ENCODE measurements at places on chromosomes 1 and 21. TPM values are rescaled to one million over a fixed set of nuclear protein-coding genes. Genes with fewer than 3 reads are reported as not detected.

TPTE gene
- total RNA-seq = not detected

NMNAT2 gene
- 0.23 TPM for total RNA-seq

JAK1 gene
- total RNA-seq = 332 TPM

LMX1A gene
- not detected for total RNA-seq

ANXA9 gene
- not detected for total RNA-seq

HSD17B7 gene
- total RNA-seq = 11.4 TPM

DNA sequence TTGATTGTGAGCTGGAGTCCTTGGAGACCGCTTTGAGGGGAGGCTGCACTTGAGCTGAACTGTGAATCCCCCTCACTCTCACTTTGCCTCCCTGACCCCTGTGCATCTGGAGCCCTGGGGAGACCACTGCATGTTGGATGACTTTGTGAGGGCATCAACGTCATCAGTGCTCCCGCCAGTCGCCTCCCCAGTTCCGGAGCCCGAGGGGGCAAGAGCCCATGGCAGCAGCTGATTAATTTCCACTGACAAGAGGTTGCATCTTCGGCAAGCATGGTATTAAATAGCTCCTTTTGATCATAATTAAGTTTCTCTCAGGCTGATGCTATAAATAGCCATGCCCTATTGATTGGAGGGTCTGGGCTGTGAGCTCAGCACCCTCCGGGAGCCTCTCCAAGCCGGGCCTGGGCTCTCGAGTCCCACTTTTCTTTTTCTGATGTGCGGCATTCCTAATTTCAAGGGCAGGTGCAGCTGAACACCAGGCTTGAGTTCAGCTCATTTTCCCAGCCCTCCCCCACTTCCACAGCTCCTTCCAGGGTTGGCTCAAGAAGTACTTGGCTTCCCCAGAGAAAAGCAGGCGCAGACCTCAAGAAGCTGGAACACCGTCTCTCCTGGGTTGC lies 33.2 kb downstream of the KCND3 start:
- no peak for DNase-seq

DNA sequence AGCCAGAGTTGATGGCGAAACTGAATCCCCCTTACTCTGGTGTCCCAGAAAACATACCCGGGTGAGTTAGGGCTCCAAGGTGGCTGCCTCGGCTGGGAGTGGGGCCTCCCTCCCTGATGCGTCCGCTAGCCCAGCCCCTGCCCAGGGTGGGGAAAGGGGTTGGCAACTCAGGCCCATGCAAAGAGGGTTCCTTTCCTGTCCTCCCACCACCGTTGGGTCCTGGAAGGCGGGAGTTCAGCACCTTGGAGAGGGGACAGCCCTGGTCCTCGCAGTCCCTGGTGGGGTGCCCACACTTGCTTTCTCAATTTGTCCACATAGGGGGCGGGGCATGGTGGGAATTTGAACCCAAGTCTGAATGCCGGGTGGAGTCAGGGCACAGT lies 6.1 kb downstream of the SRM start:
- DNase-seq = no peak

GRCh38 chr1:7831458-7831857 lies 21.4 kb downstream of the UTS2 start:
- no peak for DNase-seq

DNA sequence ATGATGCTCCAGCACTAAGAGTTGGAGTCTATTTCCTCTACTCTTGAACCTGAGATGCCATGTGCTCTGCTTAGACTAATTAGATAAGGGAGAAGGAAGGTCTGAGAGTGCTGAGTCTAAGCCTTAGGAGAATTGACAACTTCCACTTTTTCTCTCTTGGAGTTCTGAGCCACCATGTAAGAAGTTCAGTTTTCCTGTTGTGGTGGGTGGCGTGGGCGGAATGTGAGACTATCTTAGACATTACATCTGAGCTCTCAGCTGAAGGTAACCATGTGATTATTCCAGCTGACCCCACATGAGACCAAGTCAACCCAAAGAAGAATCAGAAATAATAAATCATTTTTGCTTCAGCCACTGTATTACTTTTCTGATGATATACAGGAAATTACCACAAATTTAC lies 404.5 kb upstream of the LRRC7 start:
- no peak for DNase-seq

DNA sequence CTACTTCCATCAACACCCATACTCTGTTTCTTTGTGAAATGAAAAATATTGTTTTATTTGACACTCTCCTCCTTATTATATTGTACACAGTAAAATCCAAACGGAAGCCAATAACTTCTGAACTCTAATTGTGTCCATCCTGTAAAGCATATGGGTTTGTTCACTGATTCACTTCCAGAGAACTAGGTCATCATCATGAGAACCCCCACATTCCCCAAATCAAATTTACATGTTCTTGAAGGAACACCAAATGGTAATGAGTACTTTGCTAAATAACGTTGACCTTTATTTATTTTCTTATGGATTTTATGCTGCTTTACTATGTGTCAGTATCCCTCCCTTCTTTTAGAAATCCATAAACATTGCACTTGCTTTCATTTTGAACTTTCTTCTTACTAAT lies 213.4 kb upstream of the CACYBP start:
- DNase-seq = no peak

DNA sequence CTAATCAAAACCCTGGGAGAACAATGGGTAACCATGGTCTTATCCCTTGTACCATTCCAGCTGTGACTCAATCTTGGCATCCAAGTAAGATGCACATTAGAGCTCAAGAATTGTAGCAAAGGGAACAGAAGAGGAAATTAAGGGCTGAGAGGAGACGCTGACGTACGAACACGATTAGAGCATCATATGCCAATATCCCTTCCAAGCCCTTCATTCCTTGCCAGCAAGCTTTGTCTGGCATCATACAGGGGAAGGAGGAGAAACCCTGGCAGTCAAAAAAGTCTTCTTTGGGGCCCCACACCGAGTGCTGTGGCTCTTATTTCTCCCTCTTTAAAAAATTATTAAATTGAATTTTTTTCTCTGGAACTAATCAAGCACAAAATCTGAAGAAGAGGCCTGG lies 120.9 kb downstream of the ASTN1 start:
- no peak for DNase-seq

GRCh38 chr1:216190438-216190837 lies 232.8 kb downstream of the USH2A start:
- DNase-seq = no peak

DNA sequence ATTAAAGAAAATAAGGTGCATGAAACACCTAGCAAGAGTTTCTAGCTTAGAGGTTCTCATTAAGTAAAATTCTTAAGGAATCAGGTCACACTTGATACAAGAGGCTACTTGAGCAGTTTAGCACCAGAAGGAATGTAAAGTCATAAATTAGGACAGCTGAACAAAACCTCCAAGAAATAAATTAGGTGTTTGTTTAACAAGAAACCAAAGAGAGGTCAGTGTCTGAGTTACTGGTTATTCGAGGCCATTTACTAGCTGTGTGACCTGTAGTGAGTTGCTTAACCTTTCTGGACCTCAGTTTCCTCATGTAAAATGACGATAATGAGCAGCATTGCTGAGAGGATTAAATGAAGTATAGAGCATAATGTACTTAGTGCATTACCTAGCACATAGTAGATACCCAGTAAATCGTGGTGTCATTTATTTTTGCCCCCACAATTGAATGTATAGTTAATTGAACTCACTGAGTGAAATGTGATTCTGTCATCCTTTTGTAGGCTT lies 908 bp upstream of the ELK4 start:
- DNase-seq = no peak
